ENCODE measurements at places on chromosomes 3 and 15. TPM values are rescaled to one million over a fixed set of nuclear protein-coding genes. Genes with fewer than 3 reads are reported as not detected.

GRCh38 chr3:11273891-11274291, 1.7 kb downstream of the ATG7 start:
- no peak for DNase-seq

DNA sequence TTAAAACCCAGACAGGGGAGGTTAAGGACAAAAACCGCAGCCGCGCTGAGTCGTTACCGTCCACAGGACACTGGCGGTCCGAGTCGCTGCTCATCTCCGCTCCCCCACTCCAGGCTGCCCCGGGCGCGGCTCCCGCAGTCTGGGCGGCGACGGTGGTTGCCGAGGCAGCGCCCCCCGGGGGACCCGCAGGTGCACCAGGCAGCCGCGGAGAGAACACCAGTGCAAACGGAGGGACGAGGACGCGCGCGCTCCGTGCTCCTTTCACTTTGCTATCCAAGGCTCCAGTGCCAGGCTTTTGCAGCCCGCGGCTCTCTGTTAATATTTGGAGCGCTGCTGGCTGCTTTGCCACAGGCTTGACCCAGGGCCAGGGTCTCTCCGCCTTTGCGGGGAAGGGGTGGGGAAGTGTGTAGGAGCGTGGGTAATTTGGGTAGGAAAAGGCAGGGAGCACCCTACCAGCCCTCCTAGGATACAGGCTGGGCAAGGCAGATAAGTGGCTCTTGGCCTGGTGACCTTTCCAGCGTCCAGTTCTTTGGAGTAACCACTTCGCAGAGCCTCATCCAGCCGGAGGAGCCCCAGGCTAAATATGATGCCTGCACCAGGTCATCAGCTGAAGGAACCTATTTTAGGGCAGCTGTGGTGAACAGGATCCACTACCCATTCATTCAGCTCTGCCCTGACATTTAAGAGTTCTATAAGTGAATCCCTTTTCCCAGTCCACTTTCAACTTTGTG, at the start of gene GADL1:
Gene GADL1, minus strand, starts transcription at position 141 of the 731 bp plus-strand sequence. Its CDS starts 47 bp downstream, at position 94.
- peak; percentile 41 for DNase-seq

- no peak for DNase-seq
These were observed 21.5 kb downstream of the GABRR3 start for GRCh38 chr3:98013411-98014267.

DNA sequence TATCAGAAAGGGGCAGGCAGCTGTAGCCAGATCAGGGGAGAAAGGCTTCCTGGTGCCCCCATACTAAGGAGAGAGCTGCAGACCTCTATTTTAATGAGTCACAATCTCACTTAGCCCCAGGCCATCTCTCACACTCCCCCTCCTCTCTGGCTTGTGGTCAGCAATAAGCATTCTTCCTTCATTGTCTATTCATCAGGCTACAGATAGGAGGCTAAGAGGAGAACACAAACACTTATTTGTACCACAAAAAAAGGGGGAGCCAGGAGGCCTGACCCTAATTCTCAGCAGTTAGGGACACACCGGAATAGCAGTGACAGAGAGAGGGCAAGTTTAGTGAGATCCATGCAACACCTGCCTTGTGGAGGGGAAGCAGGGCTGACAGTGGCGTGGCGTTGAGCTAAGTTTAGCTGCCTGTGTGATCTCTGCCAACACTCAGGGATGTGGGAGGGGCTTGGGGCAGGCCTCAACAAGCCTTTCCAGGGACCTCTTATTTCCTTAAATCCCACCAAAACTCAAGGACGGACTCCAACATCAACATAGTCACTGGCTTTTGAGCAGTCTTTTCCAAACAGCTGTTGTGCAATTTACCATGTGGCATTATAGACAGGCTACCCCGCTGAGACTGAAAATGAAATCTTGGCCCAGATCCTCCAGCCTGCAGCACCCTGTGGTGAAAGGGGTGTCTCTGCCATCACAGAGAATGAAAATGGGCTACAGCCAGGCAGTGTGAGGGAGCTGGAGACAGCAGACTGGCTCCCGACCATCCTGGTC, 191.9 kb upstream of the TSC22D2 start:
- DNase-seq = no peak

- peak; percentile 19 for DNase-seq
These were observed 42.8 kb downstream of the POMGNT2 start for GRCh38 chr3:43063114-43063513.

DNA sequence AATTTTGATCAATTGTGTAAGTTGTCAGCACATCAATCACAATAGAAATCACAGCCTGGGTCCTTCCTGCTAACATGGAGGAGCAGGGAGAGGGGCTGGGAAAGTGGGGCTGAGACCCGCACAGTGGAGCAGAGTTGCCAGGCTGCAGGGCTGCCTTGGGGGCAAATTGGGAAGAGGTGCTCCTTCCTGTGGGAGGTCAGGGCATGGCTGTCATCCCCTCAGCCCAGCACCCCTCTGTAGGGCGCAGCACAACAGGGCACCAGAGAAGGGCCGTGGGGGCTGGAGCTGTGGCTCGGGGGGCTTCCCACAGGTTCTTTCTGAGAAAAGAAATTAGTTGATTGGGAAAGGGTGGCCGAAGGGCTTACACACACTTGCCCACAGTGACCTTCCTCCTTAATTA, 126.3 kb downstream of the NSMCE3 start:
- DNase-seq = no peak

DNA sequence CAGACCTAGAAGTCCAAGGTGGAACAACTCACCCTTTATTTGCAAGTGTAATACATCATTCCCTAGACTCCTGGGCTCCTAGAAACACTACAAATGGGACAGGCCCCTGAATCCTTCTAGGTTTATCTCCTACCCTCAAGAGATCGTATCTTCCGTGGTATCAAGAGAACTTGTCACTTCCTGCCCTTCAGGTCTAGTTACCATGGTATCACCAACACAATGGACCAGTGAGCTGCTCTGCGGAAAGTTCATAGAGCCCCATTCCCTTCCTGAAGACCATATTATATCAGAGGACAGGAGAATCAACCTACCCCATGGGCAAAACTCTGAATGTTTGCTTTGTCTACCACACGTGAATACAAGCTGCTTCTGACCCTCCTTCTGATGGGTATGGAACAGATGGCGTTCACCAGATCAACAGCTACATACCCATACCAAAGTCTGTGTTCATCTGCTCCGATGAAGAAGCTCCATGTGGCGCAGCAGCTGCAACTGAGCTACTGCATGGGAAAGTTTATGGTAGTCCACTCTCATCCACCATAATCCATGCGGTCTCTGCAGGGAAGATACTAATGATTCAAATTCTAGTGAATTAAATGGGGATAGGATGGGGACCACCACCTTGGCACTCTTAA, 84.6 kb upstream of the KLF13 start:
- DNase-seq = no peak

PPARG gene
- 7.4 TPM for total RNA-seq

GRCh38 chr15:66151809-66152208, 101.7 kb downstream of the MEGF11 start:
- DNase-seq = no peak

DNA sequence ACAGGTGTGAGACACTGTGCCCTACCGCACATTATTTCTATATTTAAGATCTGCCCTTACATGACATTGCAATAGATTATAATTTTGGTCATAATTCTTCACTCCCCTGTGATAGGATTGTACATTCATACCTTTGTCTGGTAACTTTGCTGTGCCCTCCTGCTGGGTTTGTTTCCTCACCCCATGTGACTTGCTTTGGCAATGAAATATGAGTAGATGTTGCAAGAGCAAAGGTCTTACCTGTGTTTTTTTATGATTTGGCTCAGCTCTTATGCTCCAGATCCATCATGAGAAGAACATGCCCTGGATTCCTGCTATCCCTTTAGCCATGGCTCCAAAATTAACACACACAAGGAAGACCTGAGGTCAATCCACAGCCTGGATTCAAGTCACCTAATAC, 137.7 kb upstream of the EOMES start:
- no peak for DNase-seq

- DNase-seq = no peak
These were observed 65.6 kb upstream of the IQSEC1 start for GRCh38 chr3:13138833-13139145.

INSYN1 gene
- total RNA-seq = 1.4 TPM

GRCh38 chr3:115141033-115141757, 5.9 kb downstream of the ZBTB20 start:
- DNase-seq = no peak

GRCh38 chr3:157147099-157147803, 12.7 kb downstream of the CCNL1 start:
- DNase-seq = no peak

DNA sequence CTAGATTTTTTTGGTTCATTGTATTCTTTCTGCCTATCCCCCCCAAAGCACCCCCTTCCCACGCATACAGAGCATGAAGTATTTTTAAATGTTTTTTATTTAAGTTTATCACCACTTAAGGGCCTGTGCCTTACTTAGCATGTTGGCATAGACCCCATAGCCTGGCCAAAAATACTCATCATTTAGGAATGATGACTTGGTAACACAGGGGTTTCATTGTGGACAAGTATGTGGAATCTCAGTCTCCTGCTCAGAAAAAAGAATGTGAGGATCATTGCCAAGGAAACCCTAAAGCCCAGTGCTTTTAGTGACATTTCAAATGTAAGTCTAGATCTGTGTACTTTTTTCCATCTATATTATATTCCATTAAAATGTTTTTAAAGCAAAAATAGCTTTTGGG, 146.3 kb downstream of the ALCAM start:
- DNase-seq = no peak
